ENCODE measurements at places on chromosomes 12 and 14.
A peak's percentile ranks its signal among the peaks of the same experiment; 100 is the strongest.

DNA sequence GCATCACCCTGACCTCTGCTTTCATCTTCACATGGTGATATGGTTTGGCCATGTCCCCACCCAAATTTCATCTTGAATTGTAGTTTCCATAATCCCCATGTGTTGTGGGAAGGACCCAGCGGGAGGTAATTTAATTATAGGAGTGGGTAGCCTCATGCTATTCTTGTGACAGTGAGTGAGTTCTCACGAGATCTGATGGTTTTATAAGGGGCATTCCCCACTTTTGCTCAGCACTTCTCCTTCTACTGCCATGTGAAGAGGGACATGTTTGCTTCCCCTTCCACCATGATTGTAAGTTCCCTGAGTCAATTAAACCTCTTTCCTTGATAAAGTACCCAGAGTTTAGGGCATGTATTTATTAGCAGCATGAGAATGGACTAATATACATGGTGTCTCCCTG is 38.2 kb downstream of the TMBIM6 start:
- no peak for DNase-seq

GRCh38 chr14:21059842-21060613 is 2.4 kb downstream of the RNASE8 start:
- no peak for DNase-seq

- DNase-seq, result peak; percentile 95
Measured at GRCh38 chr12:6167327-6168280, 32.6 kb upstream of the CD9 start.

- DNase-seq, result no peak
Measured at GRCh38 chr14:57314396-57315089, 45.8 kb downstream of the AP5M1 start.

- peak; percentile 48 for DNase-seq
Measured at GRCh38 chr12:128259556-128260070, 7.4 kb upstream of the TMEM132C start.

DNA sequence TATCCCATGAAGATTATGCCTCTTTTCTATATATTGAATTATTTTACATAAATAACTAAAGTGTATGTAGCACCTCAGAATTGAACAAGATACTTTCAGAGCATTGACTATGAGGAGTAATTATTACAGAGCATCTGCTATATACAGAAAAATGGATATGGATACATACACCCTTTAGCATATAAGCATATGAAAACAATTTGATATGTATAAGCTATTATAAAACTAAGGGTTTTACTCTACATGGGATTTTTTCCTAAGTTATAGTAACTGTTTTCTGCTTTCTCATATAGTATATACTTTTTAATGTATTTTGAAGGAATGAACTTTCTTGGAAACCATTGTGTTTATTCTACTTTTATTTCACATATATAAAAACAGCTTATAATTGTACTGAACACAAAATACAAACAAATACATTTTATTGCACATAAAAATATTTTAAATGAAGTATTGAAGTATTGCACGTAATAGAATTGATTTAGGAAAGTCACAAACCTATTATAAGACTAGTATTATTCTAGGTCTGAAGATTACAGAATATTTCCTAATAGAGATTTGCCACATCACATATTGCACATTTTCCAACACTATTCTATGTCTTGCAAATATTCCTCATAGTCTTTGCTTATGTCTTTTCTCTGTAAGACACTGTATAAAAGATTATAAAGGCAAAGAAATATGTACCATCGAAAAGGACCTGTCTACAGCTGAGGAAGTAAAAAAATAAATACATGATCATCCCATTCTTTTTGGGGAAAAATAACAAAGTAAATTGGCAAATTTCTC is 8.4 kb downstream of the CD69 start:
- DNase-seq, result no peak
